ENCODE measurements at places on chromosomes 16 and 17. TPM values are rescaled to one million over a fixed set of nuclear protein-coding genes. Genes with fewer than 3 reads are reported as not detected.

Gene SECTM1
- 30.6 TPM for total RNA-seq

Gene IFI35
- total RNA-seq: 30.4 TPM

GRCh38 chr17:9200699-9201359 is 179.5 kb downstream of the NTN1 start:
- no peak overlapping the region for H3K4me3 ChIP-seq
- H3K27ac ChIP-seq: no peak overlapping the region
- H3K36me3 ChIP-seq: peaks cover 7% of the 10 kb centered on the region
- peaks cover 20% of the 10 kb centered on the region for H3K4me1 ChIP-seq
- no peak for DNase-seq
- H3K27me3 ChIP-seq: no peaks in the 10 kb centered on the region

DNA sequence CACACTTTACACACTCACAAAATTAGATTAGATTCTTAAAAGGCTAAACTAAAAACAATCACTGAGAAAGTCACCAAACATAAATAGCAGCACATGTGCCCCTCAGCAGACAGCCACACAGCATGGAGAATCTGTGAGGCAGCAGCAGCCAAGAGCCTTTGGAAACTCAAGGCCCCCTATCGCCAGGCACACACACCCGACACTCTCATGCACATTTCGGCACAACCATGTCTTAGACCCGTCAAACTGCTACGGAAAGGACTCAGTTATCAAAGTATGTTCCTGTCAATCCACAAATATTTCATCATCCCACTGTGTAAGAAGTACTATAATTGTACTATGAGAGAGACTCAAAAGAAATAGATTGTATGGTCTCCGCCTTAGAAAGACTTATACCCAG is 20.9 kb downstream of the UBE2O start:
- no peak overlapping the region for H3K27ac ChIP-seq
- H3K27me3 ChIP-seq: no peaks in the 10 kb centered on the region
- DNase-seq: no peak

DNA sequence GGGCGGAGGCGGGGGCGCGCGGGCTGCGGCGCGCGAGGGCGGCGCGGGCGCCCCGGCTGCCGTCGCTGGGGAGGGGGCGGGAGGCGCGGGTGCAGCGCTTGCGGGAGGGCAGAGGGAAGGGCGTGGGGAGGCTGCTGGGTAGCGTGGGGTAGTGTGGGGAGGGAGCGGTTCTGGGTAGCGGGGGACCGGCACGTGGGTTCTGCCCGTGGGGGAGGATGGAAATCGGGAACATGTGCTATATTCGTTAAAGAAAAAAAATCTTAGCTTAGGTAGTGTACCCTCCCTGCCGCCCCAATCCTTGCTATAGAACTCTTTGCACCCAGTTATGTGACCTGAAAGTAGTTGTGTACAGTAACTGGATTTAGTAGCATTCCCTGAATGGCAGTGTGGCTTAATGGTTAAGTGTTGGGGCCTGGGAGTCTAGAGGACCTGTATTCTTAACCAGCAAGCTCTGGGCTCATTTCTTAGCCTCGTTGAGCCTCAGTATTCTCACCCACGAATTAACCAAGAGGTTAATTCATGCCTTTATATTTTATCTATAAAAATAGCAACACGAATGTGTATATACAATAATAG is 646 bp downstream of the RABEP1 start:
- no peak for DNase-seq
- H3K27ac ChIP-seq: peak overlapping the region; percentile 92
- peaks cover 25% of the 10 kb centered on the region for H3K4me1 ChIP-seq
- H3K4me3 ChIP-seq: peak overlapping the region; percentile 95

DNA sequence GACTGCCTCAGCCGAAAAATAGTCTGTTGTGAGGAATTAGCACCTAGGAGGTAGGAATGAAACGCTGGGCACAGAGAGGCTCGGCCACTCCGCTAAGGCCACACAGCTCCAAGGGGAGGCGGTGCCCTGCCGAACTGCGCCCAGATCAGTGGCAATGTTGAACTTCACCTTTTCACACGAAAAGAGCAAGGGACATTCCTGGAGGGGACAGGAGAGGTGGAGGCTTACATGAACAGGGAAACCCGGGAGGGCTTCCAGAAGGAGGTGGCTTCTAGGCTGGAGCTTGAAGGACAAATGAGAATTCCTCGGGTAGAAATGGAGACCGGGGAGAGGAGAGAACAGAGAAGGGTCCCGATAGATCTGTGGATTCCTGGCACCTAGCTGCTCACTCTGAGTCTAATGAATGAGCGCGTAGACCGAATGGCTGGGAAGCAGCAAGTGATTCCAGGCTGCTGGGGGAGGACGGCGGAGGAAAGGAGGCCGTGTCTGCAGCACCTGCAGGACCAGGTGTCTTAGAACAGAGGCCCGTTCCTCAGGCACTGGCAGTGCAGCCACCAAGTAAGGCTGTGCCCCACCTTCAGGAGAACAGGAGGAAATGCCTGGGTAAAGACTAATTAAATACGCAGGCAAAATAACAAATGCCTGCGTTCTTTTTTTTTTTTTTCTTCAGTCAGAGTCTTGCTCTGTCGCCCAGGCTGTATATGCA is 722 bp upstream of the SLC38A10 start:
- no peaks in the 10 kb centered on the region for H3K36me3 ChIP-seq
- H3K4me3 ChIP-seq: peak overlapping the region; percentile 75
- H3K27ac ChIP-seq: peak overlapping the region; percentile 94

DNA sequence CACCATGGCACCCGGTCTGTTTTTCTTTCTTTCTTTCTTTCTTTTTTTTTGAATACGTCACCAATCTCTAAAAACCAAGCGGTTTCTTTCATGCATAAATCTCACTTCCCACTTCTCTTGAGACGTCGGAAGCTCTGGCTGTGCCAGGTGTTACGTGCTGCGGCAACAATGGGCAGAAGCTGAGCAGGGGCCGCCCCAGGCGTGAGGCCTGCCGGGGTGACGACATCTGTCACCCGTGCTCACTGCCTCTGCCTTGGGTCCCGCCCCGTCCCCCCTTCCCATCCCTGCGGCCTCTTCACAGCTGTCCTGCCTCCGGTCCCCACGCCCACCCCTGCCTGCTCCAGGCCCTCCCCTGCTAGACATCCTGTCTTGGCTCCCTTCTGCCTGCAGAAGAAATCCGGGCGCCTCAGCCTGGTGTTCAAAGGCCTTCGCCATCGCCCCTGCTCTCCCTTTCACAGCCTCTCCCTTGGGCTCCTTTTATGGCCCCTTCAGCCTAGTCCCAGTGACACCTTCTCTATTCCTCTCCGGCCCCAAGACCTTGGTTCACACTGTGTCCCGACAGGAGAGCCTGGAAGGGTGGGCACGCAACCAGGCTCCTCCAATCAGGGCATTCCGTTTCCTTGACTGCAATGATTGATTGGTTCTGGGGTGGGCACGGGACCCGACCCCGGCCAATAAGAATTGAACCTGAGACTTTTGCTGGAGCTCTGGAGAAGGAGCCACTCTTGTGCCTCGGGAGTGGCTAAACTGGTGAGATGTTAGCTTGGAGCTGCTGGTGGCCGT is 4.8 kb downstream of the P2RX1 start:
- no peak for DNase-seq
- peaks cover 23% of the 10 kb centered on the region for H3K4me1 ChIP-seq
- H3K4me3 ChIP-seq: no peak overlapping the region
- no peaks in the 10 kb centered on the region for H3K36me3 ChIP-seq

GRCh38 chr17:28524476-28525424 is 18.6 kb downstream of the FOXN1 start:
- no peaks in the 10 kb centered on the region for H3K36me3 ChIP-seq
- no peak overlapping the region for H3K4me3 ChIP-seq
- H3K27ac ChIP-seq: no peak overlapping the region
- no peaks in the 10 kb centered on the region for H3K4me1 ChIP-seq
- H3K27me3 ChIP-seq: no peaks in the 10 kb centered on the region
- no peak for DNase-seq

GRCh38 chr16:72124148-72124547 is 30.5 kb downstream of the DHX38 start:
- H3K27ac ChIP-seq: no peak overlapping the region
- no peaks in the 10 kb centered on the region for H3K27me3 ChIP-seq
- no peak overlapping the region for H3K4me3 ChIP-seq

GRCh38 chr16:54946909-54947308 is 16.2 kb downstream of the IRX5 start:
- no peaks in the 10 kb centered on the region for H3K4me1 ChIP-seq
- no peaks in the 10 kb centered on the region for H3K27me3 ChIP-seq
- DNase-seq: no peak
- H3K27ac ChIP-seq: no peak overlapping the region

GRCh38 chr17:41957031-41957868 is 9.3 kb upstream of the CNP start:
- DNase-seq: no peak
- H3K4me3 ChIP-seq: no peak overlapping the region
- no peaks in the 10 kb centered on the region for H3K36me3 ChIP-seq
- no peaks in the 10 kb centered on the region for H3K27me3 ChIP-seq

DNA sequence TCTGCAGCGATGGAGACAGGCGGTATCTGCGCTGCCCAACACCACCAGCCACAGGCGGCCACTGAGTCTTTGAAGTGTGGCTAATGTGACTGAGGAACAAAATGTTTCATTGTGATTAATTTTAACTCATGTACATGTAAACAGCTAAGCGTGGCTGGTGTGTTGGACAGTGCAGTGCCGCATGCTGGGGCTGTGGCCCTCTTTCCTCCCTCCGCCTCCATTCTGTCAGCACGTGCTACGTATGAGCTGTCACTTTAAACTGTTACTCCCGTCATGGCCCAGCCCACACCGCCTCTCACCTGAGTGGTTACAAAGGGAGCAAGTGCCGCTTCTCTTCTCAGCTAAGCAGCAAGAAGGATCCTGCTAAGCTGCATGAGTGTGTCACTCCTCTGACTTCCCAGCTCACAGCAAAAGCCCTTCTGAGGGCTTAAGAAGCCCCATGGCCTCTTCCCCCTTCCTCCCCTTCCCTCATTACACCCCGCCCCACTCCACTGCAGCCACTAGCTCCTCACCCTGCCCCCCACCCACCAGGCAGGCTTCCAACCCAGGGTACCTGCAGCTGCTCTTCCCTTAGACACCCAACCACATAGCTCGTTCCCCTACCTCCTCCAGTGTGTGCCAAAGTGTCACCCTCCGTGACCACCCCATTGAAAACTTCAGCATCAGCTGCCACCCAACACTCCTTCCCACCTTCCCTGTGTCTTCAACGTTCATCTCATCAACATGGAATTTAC is 15.0 kb downstream of the HASPIN start:
- peak overlapping the region; percentile 37 for H3K4me3 ChIP-seq
- H3K27ac ChIP-seq: peak overlapping the region; percentile 63
- H3K36me3 ChIP-seq: no peaks in the 10 kb centered on the region
- no peaks in the 10 kb centered on the region for H3K27me3 ChIP-seq
- DNase-seq: no peak

DNA sequence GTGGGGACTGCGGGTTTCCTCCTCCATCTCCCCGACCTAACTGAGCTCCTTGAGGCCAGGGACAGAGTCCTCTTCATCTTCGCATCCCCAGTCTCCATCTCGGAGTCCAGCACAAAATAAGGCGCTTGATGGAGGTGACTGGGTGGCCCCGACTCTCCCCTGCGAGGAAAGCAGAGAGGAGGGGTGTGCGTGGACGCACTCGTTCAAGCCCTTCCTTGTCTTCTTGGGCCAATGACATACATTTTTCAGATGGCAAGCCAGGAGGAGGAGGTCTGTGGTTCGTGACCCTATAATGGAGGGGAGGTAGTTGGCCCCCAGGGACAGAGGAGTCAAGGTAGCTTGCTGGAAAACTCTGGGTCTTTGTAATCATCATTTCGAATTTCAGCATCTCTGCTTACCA is 17.2 kb downstream of the CRISPLD2 start:
- H3K4me1 ChIP-seq: peaks cover 95% of the 10 kb centered on the region
- H3K27ac ChIP-seq: peak overlapping the region; percentile 96
- H3K27me3 ChIP-seq: no peaks in the 10 kb centered on the region
- peaks cover 22% of the 10 kb centered on the region for H3K36me3 ChIP-seq

- DNase-seq: no peak
- no peaks in the 10 kb centered on the region for H3K27me3 ChIP-seq
- no peak overlapping the region for H3K27ac ChIP-seq
- H3K4me1 ChIP-seq: no peaks in the 10 kb centered on the region
- H3K36me3 ChIP-seq: no peaks in the 10 kb centered on the region
These were observed 23.4 kb downstream of the PIK3R5 start for GRCh38 chr17:8941980-8942622.

DNA sequence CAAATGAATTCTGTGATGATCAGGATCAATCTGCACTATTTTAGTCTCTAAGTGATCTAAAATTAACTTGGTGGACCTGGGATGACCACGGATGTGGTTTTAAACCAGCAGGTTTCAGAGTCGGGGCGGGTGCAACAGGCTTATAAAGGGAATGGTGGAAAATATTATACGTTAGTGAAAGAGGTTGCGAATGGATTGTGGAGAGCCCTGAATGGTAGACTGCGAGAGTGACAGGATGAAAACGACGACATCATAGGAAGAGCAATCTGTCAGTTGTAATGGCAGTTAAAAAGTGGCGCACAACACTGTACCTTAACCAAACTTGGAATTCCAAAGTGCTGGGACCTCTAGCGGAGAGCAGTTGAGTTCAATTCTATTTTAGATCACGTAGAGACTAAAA is 1.2 kb upstream of the CYB5B start:
- H3K4me1 ChIP-seq: peaks cover 18% of the 10 kb centered on the region
- H3K27me3 ChIP-seq: no peaks in the 10 kb centered on the region
- DNase-seq: no peak
- peaks cover 15% of the 10 kb centered on the region for H3K36me3 ChIP-seq
- no peak overlapping the region for H3K4me3 ChIP-seq

GRCh38 chr17:42459801-42460281 is 1.2 kb downstream of the ATP6V0A1 start:
- DNase-seq: no peak
- H3K36me3 ChIP-seq: peaks cover 9% of the 10 kb centered on the region
- H3K27me3 ChIP-seq: no peaks in the 10 kb centered on the region
- H3K27ac ChIP-seq: peak overlapping the region; percentile 97
- peaks cover 64% of the 10 kb centered on the region for H3K4me1 ChIP-seq
- H3K4me3 ChIP-seq: peak overlapping the region; percentile 92

- H3K27ac ChIP-seq: no peak overlapping the region
- no peak for DNase-seq
- no peak overlapping the region for H3K4me3 ChIP-seq
- no peaks in the 10 kb centered on the region for H3K4me1 ChIP-seq
These were observed 854 bp upstream of the SSTR5 start for GRCh38 chr16:1071561-1072225.

All from esophagus muscularis mucosa (tissue), 4 donors.